ENCODE measurements at places on chromosomes 7 and 10.

GRCh38 chr7:29921404-29922010 lies 68.1 kb downstream of the SCRN1 start:
- DNase-seq, result peak; percentile 43

DNA sequence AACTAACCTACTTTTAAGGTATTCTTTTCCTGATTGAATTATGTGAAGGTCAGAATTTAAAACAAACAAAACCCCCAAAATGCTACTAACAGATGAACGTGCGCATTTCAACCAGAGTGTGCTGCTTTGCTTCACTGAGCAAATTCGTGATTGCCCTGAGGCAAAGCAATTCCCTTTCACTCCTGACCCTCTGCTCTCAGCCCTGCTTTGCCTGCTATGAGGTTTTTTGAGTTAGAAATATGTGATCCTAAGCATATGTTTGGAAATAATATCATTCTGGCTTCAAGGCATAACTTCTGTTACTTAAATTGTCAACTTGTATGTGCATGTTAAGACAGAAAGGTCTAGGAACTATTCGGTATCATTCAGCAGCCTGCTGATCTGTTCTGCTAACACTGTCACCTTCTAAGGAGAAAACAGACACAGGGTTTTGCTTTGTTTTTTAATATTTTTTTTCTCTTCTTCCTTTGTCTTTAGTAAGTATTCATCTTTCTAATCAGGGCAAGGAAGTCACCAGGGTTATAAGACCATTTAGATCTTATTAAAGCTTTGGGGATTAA lies 124.2 kb downstream of the GNAT3 start:
- no peak for DNase-seq

- no peak for DNase-seq
Observed at GRCh38 chr7:40202851-40203250, 68.0 kb downstream of the SUGCT start.

DNA sequence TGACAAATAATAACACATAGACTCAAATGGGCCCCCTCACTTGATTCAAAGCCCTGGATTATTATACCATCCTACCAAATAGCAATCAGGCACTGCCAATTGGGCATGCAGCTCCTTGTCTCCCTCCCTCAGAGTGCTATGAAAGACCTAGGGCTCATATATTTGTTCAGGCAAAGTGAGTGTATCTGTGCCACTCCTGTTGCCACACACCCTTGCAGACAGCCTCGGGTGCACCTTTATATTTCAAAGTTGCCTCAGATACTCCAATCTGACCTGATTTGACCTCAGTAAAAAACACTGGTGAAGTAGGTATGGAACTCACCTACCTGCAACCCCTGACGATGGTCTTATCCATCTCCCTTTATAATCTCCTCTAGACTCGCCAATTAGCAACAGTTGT lies 3.0 kb upstream of the NAMPT start:
- no peak for DNase-seq

GRCh38 chr7:103934508-103934907 lies 55.0 kb downstream of the RELN start:
- DNase-seq, result no peak

DNA sequence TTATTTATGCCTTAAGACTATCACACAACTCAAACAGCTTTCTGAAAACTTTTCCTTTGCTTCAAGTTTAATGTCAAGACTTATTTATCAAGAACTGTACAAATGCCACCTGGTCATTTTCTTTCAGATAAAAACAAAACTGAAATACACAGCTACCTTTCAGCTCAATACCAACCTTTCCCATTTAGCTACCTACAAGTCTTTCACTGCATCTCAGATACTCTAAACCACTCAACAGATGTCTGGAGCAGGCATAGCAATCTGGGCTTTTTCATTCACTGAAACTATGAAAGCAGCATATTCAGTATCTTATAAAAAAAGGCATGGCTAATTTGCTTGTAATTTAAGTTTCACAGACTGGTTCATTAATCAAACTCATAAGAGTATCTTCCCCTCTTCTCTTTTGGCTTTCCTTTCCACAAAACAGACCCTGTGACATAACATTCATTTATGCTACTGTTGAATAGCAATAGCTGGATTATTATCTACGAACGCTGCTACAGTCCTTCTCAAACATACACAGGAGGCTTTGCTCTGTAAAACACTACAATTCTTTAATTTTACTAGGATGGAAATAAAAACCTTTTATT lies 8.2 kb downstream of the TRA2A start:
- no peak for DNase-seq

- no peak for DNase-seq
Observed at GRCh38 chr7:129831424-129832058, 121.2 kb downstream of the UBE2H start.

Measured in globus pallidus (tissue), 1 donor.